ENCODE measurements at places on chromosomes 11 and 22.

- no peak for DNase-seq
Observed at GRCh38 chr11:114285599-114285998, 10.6 kb upstream of the NNMT start.

GRCh38 chr22:48154943-48155240 is 1392.4 kb downstream of the TBC1D22A start:
- DNase-seq: no peak

- DNase-seq: no peak
Observed at GRCh38 chr11:120139316-120140069, 1.6 kb upstream of the TRIM29 start.

DNA sequence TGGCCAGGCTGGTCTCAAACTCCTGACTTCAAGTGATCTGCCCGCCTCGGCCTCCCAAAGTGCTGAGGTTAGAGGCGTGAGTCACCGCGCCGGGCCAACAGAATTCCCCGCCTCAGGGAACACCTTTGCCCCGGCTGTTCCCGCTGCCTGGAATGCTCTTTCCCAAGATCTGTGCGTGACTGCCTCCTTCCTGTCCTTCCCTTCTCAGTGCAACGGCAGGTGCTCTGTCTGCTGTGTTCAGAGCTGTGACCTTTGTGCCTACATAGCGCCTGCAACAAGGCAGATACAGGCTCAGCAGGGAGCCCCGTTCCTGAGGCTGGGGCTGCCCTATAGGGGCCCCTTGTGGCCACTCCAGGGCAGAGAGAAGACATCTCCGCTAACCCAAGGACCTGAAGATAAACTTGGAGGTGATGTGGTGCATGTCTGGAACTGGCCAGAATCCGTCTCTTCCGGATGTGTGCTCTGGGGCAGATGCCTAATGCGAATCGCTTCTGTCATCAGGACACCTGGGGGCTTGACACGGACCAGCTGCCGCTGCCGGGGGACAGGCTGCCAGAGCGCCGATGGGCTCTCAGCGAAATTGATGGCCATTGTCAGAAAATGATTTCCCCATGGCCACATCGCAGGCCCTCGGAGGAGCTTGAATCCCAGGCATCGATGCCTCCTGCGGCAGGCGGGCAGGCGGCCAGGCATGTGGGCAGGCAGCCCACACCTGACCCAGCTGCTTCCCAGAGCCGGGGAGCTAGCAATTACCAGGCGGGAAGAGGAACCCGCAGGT is 43.5 kb upstream of the TCF20 start:
- peak; percentile 22 for DNase-seq
